Ecto neural progenitor cell (in vitro differentiated cells): ENCODE measurements at places on chromosomes 7 and 10.

DNA sequence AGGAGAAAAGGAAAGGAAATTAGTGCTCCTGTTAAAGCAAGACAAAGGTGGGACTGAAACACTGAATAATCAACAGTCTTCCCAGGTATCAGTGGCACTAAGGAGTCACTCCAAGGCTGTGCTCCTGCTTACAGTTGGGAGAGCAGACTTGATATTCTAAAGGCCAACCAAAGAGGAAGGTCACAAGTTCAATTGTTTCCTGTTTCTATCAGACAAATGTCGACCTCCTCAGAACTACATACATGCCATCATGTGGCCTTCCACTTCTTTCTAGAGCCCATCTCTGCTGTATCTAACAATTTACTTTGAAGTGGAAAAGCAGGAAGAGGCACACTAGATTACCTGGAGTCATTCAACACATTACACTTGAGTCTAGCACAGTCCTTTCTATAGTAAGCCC, 3.4 kb downstream of the ZNF239 start:
- DNase-seq, result no peak

DNA sequence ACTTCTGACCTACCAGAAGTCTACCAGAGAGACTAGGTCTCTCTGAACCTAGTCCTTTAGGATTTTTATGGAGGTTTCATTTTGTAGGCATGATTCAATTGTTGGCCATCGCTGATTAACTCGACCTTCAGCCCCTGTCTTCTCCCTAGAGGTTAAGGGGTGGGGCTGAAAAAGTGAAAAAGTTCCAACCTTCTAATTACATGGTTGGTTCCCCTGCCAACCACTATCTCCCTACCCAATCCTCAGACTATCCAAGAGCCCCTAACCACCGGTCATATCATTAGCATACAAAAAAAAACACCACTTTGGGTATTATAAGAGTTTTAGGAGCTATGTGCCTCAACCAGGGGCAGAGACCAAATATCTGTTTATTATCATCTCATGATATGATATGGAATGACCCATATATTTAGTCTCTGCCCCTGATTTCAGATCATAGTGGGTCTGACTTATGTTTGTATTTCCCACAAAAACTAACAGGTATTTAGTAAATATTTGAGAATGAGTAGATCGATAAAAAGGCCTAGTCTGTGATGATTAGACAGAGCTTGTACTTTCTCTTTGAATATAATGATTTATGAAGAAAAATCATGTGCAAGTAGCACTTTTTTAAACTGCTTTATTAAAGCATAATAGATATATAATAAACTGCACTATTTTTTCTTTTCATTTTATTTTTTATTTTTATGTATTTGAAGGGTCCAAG, 35.8 kb downstream of the DNAJC9 start:
- DNase-seq, result no peak

DNA sequence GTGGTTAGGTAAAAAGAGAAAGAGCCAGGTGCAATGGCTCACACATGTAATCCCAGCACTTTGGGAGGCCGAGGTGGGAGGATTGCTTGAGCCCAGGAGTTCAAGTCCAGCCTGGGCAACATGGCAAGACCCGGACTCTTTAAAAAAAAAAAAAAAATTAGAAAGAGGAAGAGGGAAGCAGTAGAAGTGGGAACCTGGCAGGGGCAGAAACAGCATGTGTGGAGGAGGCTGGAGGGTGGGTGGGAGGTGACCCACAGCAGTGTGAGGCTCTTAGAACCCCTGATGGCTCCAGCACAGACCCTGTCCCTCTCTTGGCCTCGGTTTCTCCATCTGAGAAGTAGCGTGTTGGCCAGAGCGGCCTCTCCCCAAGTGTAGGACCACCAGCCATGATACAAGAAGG, 4.9 kb upstream of the CCL24 start:
- DNase-seq, result no peak

- no peak for DNase-seq
These were observed 1.1 kb downstream of the EPHA1 start for GRCh38 chr7:143407287-143408251.

- DNase-seq, result no peak
These were observed 68.3 kb upstream of the DNAJB6 start for GRCh38 chr7:157268540-157268939.

- no peak for DNase-seq
These were observed 127.2 kb downstream of the TEX36 start for GRCh38 chr10:125555743-125556142.

- no peak for DNase-seq
These were observed 58.5 kb downstream of the PHYHIPL start for GRCh38 chr10:59234816-59235429.
